ENCODE measurements at places on chromosomes 2 and 18.

DNA sequence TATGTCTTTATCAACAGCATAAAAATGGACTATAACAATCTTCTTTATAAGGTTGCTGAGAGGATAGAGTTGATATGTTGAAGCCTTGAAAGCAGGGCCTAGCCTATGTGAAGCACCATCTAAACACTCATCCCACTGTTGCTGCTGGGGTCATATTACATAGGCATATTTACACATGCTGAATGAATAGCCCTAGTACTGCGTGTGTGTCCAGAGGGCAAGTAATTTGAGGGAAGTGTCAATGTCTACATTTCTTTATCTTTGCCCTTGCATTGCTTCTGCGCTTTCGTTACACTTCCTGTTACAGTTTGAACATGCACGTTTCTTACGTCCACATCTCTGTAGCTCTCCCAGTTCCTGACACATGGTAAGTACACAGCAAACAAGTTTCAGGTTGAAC lies 280.3 kb upstream of the ATP5MC3 start:
- DNase-seq: no peak

- no peak for DNase-seq
These were observed 446.0 kb upstream of the MEX3C start for GRCh38 chr18:51643483-51643882.

GRCh38 chr2:33526132-33526531 lies 49.7 kb downstream of the RASGRP3 start:
- no peak for DNase-seq

- DNase-seq: no peak
These were observed 205.4 kb downstream of the SNTG2 start for GRCh38 chr2:1156059-1156458.

GRCh38 chr18:62480927-62481326 lies 41.9 kb upstream of the ZCCHC2 start:
- DNase-seq: no peak

- no peak for DNase-seq
These were observed 243.0 kb downstream of the DYSF start for GRCh38 chr2:71696381-71696780.

- no peak for DNase-seq
These were observed 104.2 kb downstream of the SH3BP4 start for GRCh38 chr2:235055891-235056516.

DNA sequence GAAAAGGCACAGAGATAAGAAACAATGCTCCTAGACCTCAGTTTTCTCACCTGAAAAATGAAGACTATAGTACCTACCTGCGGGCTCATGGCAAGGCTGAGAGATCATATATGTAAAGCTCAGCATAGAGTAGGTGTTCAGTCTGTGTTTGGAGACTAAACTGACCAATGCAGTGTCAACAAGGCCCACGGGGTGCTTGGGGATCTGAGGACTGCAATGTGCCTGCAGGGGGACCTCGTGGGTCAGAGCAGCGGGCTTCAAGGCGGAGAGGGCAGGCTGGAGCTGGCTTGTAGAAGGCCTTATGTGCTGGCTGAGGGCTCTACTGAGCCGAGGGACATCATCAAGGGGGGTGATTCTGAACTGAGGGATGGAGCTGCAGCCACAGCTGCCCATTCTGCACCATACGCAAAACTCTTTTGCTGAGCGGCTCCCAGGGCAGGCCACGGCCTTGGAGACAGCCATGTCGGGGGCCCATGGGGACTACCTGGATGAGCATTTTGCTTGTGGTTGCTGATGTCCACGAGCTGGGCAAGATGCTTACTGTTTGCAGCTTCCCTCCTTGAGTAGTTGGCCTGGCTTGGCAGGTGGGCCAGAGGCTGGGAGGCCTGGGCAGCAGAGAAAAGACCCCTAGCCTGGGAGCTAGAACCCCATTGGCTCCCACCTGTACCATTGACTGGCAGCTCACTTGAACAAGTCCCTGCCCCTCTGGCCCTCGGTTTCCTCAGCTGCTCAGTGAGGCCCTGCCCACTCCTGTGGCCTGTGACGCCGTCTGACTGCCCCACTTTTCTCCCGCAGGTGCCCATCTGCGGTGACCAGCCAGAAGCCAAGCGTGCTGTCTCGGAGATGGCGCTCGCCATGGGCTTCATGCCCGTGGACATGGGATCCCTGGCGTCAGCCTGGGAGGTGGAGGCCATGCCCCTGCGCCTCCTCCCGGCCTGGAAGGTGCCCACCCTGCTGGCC lies 23.5 kb downstream of the STEAP3 start:
- no peak for DNase-seq

GRCh38 chr18:10518595-10519255 lies 7.1 kb upstream of the NAPG start:
- DNase-seq: peak; percentile 84

DNA sequence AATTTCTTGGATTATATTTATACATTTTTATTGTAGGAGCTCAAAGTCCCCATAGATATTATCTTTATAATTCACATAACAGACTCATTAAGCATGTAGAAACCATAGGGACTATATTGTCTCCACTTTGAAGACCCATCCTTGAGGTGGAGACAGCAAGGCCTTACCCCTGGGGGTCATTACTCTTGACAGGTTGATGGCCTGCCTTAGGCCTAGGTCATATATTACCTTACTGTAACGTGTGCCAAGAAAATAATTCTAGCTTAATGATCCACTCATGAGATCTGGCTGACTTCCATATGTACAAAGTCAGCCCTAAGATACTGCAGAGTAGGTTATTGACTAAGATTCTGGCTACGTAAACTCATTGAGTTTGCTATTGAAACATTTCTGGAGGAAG lies 65.4 kb upstream of the GLS start:
- no peak for DNase-seq

- no peak for DNase-seq
These were observed 9.0 kb downstream of the DAW1 start for GRCh38 chr2:227880460-227880859.

GRCh38 chr2:54632733-54633692 lies 90.4 kb upstream of the EML6 start:
- no peak for DNase-seq

DNA sequence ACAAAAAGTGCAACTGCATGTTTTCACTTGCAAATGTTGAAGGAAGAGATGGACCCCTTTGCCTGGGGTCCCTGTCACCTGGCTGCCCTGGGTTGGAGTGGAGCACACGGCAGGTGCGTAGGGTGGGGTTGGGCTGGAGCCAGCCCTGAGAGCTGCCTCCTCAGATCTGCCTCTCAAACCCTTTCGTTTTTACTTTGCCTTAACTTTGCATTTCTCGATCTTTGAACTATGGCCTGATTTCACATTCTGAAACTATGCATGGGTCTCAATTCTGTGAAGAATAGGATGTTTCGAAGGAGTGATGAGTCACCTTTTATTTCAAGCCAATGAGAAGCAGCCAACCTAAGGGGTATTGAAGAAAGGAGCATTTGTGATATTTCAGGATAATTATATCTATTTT lies 132.8 kb downstream of the ACOXL start:
- no peak for DNase-seq

DNA sequence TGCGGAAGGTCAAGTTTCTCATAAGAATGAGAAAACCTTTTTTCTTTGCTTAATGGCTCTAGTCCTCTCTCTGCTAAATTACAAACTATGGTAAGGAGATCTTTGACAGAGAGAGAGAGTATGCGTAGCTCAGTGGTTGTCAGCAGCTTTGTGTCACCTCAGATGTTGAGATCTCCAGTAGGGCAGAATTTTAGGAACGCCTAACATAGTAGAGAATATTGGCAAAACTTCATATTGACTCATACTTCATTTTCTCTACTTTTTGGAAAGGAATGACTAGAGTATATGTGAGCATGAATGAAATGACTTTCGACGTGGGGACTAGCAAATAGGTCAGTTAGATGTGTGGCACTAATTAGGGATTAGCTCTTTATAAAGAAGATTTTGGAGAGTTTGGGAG lies 64.0 kb downstream of the WDR7 start:
- no peak for DNase-seq

DNA sequence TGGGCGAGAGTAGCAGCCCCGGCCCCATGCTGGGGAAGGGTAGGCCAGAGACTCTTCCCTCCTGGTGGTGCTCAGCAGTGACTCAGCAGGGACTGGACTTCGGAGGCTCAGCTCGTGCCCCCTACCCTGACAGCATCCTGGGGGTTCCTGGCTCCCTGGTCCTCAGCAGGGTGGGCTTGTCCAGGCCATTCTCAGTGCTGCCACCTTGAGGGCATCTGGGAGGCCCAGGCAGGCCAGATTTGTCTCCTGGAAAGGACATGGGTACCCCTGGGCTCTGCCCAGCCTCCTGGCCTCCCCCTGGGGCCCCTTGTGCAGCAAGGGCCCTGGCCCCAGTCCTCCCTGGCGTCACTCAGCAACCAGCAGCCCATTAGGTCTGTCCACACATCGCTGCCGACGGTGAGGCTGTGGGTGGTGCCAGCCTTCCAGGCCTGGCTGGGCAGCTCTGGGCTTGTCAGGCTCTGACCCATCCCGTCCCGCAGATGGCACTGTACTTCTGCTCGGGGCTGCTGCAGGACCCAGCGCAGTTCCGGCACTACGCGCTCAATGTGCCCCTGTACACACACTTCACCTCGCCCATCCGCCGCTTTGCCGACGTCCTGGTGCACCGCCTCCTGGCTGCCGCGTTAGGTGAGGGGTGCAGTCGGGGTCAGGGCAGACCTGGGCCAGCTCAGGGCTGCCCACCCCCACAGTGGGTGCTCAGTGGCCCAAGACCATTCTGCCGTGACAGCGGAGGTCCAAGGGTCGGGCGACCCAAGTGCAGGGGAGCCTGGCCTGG lies 45.0 kb upstream of the ALPP start:
- no peak for DNase-seq

GRCh38 chr2:58796239-58796910 lies 555.2 kb upstream of the FANCL start:
- DNase-seq: no peak

DNA sequence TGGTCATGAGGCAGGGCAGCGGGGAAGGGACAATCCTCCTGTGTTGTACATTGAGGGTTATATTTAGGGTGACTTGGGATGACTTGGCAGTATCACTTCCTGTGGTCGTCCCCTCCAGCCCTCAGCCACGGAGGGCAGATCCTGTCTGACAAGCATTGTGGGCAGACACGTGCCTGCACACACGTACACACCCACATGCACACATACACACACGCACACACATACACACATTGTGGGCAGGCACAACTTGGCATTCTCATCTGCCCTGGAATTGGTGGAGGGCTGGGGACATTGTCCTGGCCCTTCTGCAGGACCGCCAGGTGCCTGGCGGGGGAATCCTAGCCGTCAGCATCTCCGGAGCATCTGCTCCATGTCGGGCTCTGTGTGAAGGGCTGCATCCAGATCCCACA lies 47.6 kb downstream of the ODC1 start:
- peak; percentile 8 for DNase-seq

DNA sequence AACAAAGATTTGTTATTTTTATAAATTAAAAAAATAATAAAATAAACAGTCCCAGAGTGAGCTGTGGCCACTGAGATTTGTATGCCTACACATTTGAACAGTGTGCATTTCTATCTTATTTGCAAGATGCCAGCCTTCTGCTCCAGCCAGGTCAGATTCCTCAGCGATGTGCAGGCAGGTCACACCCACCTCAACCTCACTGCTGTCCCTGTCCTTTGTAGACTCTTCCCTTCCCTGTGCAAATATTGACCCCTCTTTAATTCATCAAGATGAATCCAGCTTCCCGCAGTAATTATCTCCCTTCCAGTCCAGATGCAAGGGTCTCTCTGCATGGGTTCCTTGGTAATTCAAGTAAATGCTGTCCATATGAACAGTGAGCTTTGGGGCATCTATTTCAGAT lies 256.2 kb downstream of the PIEZO2 start:
- DNase-seq: no peak

- no peak for DNase-seq
These were observed 61.8 kb upstream of the ARL4C start for GRCh38 chr2:234558642-234559041.

DNA sequence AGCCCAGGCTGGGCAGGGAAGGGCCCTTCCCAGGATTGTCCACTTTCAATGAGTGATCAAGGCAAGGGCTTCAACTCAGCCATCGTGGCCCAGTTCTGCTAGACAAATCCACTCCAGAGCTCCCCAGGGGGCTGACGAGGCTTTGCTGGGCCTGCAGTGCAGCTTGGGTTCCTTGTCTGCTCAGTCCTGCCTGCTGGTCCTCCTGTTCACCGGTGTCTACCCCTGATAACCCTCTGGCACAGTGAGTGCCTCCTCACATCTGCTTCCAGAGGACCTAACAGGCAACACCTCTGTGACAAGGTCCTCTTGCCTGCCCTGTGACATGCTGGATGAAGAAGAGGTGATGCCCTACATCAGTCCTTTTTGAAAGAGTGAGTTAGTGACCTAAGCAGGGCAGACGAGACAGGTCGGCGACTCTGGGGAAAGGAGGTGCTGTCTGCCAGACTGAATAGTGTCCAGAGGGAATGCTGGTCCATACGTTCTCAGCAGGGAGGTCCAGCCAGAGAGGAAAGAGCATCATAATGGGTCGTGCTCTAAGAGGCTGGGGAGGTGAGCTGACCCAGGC lies 20.9 kb upstream of the KCNF1 start:
- no peak for DNase-seq
